ENCODE measurements at places on chromosomes 2 and 18.

DNA sequence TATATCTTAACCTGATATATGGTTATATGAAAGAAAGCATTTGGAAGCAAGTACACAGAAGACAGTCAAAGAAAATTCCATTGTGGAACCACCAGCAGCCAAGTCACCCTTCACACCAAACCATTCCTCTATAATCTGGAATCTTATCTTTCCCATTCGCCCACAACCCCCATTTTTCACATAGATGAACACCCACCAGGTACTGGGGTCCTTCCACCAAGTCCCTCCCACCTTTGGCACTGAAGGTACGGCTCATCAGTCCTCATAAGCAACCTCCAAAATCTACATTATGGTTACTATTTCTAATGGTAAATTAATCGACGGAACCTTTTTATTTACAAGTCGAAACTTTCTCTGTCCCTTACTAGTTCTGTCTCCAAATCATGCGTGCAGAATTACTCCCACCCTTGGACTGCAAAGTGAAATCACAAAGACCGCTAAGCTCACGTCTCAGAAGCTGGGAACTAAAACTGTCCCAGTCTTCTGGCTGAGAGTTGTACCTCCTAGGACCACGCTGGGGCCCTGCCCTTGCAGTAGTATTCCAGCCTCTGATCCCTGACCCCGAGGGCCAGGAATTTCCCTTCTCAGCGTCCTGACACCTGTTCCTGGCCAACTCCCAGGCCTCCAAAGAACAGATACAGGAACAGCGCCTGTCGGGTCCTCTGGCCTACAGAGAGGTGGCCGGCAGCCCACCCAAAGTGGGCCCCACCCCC lies 702 bp downstream of the OLA1 start:
- no peak for DNase-seq

- no peak for DNase-seq
Observed at GRCh38 chr2:231883468-231883881, 42.7 kb downstream of the NPPC start.

GRCh38 chr2:15754703-15755099 lies 163.0 kb downstream of the DDX1 start:
- no peak for DNase-seq

DNA sequence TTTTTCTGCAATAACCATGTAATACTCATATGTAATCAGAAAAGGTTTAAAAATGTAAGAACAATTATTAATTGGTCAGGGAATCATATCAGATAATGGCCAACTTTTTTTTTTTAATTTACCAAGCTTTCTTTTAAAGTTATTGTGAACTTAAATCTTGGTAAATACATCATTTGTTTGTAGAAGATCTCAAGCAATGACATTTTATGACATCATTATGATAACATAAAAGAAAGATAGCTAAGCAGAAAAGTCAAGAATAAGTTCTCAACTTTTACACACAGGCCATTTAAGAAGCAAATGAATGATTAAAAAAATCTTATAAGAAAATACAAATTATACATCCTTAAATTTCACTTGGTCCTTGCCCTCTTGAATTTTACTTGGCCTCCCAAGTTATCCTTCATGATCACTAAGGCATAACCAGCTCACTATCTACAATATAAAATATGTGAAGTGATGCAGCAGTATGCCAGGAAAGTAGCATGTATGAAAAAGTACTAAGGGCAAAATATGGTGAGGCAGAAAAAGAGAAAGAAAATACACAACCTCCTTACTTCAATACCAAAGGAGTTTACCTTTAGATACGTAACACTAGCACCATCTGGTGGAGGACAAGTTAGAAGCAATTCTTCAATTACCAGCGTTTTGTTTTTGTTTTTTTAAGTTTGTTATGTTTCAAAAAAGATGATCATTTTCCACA lies 116.6 kb downstream of the SRBD1 start:
- no peak for DNase-seq

- DNase-seq: no peak
Observed at GRCh38 chr2:158125756-158126498, 24.3 kb downstream of the UPP2 start.

- DNase-seq: no peak
Observed at GRCh38 chr2:191625016-191625415, 52.9 kb upstream of the NABP1 start.

DNA sequence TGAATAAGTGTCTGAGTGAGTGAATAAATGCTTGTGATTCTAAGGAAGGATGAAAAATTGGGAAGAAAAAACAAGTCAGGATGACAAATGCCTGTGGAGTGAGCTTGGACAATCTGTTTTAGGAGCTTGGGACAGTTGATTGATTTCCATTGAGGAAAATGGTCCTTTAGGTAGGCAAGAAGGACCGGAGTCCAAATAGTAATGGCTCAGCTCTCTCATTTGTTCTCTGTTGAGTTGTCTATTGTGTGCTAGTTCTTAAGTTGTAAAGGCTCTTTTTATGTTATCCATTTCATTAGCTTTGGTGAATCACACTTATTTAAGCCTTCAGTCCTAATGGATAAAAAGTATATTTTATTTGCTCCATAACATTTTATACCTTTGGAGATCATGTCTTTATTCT lies 31.9 kb downstream of the FAM171B start:
- DNase-seq: no peak
